ENCODE measurements at places on chromosomes 5 and 9.

- H3K36me3 ChIP-seq, result no peaks in the 10 kb centered on the region
- peaks cover 14% of the 10 kb centered on the region for H3K4me1 ChIP-seq
- H3K27me3 ChIP-seq, result peaks cover 14% of the 10 kb centered on the region
- DNase-seq, result peak; percentile 10
- H3K4me3 ChIP-seq, result peak overlapping the region; percentile 0
Observed at GRCh38 chr9:2623288-2624050, 1.9 kb downstream of the VLDLR start.

DNA sequence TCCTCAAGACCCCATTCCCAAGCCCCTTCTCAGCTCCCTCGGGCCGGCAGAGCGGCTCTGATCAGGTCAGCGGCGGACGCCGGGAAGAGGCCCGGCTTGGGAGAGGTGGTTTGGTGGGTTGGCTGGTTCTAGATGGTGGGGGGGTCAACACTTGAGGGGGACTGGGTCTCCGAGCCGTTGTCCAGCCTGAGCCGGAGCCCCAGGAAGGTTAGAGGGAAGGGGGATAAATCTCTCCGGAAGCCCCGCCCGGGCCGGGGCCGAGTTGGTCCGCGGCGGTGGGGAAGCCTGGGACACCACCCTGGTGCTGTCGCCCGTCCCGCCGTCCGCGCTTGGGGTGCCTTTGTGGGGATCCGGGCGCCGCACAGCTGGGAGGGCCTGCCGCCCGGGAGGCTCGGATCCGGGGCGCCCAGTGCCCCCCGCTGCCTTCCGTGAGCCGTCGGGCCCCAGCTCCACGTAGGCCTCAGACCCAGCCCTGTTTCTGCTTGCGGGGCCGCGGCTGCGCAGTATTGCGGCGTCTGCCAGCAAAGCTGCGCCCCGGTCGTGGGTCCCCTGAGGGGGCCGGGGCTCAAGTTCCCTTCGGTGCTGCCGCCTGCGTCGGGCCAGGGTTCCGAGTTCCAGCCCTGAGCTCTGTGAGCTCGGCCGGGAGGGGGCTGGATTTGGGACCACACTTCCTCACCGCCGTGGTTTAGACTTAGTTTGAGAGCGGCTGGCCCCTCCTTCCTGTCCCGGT, 542 bp upstream of the TRIM52 start:
- H3K27me3 ChIP-seq, result no peaks in the 10 kb centered on the region
- H3K4me1 ChIP-seq, result peaks cover 37% of the 10 kb centered on the region
- H3K36me3 ChIP-seq, result no peaks in the 10 kb centered on the region

- no peaks in the 10 kb centered on the region for H3K4me1 ChIP-seq
- H3K4me3 ChIP-seq, result no peak overlapping the region
- H3K36me3 ChIP-seq, result no peaks in the 10 kb centered on the region
Observed at GRCh38 chr5:73370640-73371583, 77.7 kb downstream of the FOXD1 start.

GRCh38 chr5:150644514-150644913, 4.1 kb downstream of the SYNPO start:
- no peak for DNase-seq
- peaks cover 27% of the 10 kb centered on the region for H3K4me1 ChIP-seq
- H3K4me3 ChIP-seq, result no peak overlapping the region

DNA sequence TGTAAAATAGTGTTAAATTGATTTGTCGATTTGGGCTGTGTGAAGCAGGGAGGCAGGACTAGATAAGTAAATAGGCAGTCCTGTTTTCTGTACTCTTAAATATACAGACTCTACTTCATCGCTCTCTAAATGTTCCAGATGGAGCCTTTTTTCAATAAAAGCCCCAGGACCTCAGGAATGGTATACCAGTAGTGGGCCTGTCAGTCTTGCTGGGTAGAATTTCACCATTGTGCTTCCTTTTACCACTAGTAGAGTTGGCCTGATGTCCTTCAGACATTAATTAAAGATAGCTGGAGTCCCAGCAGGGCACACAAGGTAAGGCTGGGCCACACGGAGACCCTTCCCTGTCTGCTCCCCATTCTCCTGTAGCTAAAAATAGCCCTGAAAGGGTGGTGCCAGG, 6.0 kb downstream of the SNX18 start:
- H3K4me3 ChIP-seq, result no peak overlapping the region
- H3K27ac ChIP-seq, result peak overlapping the region; percentile 41
- DNase-seq, result no peak

GRCh38 chr9:97075289-97075985, 36.5 kb upstream of the CTSV start:
- H3K36me3 ChIP-seq, result no peaks in the 10 kb centered on the region
- no peak overlapping the region for H3K4me3 ChIP-seq

DNA sequence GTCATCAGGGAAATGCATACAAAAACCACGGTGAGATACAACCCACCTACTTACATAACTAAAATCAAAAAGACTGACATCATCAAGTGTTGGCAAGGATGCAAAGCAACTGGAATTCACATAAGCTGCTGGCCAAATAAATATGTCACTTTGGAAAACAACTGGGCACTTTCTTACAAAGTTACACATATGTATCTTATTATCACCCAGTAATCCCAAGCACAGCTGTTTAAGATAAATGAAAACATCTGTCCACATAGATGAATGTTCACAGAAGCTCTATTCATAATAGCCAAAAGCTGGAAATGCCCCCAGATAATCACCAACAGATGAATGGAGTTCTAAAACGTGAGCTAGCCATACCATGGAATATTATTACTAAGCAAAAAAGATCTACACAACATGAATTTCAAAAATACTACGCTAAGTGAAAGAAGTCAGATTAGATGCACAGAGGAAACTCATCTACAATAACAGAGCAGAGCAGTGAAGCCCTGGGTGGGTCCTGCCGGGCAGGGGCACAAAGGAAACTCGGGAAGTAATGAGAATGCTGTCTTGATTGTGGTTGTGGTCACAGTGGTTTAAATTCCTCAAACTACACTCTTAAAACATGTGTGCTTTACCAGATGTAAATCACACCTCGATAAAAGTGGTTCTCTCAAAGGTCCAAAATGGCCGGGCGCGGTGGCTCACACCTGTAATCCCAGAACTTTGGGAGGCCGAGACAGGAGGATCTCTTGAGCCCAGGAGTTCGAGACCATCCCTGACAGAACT, 8.5 kb downstream of the CAMSAP1 start:
- no peaks in the 10 kb centered on the region for H3K27me3 ChIP-seq
- DNase-seq, result no peak
- no peaks in the 10 kb centered on the region for H3K4me1 ChIP-seq
- no peak overlapping the region for H3K27ac ChIP-seq
- H3K36me3 ChIP-seq, result no peaks in the 10 kb centered on the region
- no peak overlapping the region for H3K4me3 ChIP-seq

GRCh38 chr9:104993291-104993963, 65.5 kb upstream of the ABCA1 start:
- DNase-seq, result peak; percentile 63
- peak overlapping the region; percentile 98 for H3K27ac ChIP-seq
- no peak overlapping the region for H3K4me3 ChIP-seq
- H3K27me3 ChIP-seq, result no peaks in the 10 kb centered on the region
- H3K36me3 ChIP-seq, result no peaks in the 10 kb centered on the region

DNA sequence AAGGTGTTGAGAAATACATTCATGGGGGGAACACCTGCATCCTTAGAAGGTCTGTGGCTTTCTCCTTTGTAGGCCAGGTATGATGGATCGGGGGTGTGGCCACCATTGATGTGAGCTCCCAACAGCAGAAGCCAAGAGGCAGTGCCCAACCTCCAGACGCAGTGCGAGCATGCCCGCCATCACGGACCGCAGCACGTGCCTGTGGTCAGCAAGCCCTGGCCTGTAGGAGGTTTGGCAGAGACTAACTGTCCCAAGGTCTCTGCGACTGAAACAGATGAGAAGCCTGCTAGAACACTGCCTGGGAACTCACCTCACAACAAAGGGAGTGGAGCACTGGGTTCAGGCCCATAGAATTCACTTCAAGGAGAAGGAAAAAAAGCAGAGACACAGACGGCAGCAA, 31.9 kb upstream of the ZNF354A start:
- H3K27me3 ChIP-seq, result no peaks in the 10 kb centered on the region
- no peak overlapping the region for H3K27ac ChIP-seq
- no peak overlapping the region for H3K4me3 ChIP-seq
- DNase-seq, result no peak

- no peak overlapping the region for H3K27ac ChIP-seq
- no peaks in the 10 kb centered on the region for H3K27me3 ChIP-seq
- no peaks in the 10 kb centered on the region for H3K36me3 ChIP-seq
- H3K4me1 ChIP-seq, result no peaks in the 10 kb centered on the region
- DNase-seq, result no peak
Observed at GRCh38 chr5:120014535-120014934, 385.2 kb downstream of the FAM170A start.

DNA sequence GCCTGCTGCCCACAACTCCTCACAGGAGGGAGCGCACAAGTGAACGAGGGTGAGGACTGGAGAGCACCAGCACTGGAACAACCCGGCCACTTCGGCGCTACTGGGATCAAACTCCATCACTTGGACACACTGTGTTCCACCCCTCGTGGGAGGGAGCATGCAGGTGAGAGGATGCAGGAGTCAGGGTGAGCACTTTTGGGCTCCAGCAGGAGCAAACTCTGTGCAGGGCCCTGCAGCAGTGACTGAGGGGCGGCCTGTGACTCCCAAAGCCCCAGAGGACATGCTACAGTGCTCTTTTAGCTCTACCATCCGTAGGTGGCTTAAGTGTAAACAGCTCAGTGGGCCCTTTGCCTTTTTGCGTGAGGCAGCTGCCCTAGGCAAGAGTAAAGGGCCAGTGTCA, 4.4 kb upstream of the MOCS2 start:
- H3K4me3 ChIP-seq, result no peak overlapping the region
- H3K27ac ChIP-seq, result no peak overlapping the region
- no peaks in the 10 kb centered on the region for H3K27me3 ChIP-seq
- no peak for DNase-seq
- no peaks in the 10 kb centered on the region for H3K36me3 ChIP-seq

DNA sequence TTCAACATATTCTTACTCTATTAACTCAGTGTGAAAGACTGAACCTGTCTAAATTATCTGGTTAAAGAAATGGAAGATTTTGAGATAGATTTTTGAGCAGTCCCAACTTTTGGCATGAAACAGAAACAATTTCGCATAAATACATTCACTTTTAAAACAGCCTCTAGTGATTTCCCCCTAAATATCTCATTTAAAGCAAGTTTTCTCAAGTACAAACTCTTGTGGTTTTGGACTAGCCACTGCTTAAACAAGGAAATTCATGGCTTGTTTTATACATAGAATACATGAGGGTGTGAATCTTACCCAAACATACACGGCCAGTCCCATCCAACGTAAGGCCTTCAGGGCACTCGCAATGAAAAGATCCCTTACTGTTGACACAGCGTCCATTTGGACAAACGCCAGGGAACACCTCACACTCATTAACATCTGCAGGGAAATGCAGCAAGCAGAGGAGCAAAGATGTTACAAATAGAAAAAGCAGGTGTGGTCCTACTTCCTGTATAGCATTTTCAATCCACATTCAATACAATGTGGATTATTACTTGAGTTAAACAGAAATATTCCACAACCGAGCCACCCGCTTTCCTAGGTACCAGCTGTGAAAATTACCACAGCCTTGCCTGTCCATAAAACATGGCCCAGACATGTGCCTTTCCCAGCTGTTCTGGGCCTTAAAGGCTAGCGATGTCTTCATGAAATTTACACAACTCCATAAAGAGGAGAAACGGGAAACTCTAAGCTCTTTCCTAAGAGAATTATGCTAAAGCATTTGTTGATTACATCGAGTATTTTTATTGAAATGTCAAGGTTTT, 188.8 kb downstream of the FBN2 start:
- H3K4me3 ChIP-seq, result no peak overlapping the region
- H3K4me1 ChIP-seq, result no peaks in the 10 kb centered on the region
- no peak overlapping the region for H3K27ac ChIP-seq

DNA sequence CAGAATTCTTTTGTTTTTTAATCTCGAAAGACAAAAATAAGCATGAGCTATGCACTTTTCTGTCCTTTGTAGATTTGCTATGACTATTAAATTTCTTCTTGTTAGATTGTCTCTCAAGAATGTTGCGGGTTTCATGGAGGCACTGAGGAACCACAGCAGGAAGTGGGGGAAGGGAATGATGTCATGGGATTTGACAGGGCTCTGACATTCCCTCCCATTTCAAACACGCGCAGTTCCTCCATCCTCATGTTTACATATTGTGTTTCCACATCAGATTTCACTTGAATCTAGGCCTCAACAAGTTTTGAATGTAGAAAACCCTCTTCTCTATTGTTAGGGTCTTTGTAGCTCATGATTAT, 154.8 kb downstream of the PALM2AKAP2 start:
- no peaks in the 10 kb centered on the region for H3K4me1 ChIP-seq
- H3K27me3 ChIP-seq, result no peaks in the 10 kb centered on the region
- no peak overlapping the region for H3K27ac ChIP-seq
- DNase-seq, result no peak
- no peaks in the 10 kb centered on the region for H3K36me3 ChIP-seq
- no peak overlapping the region for H3K4me3 ChIP-seq

- peak within 1 kb of the TSS; percentile 69 for H3K27ac ChIP-seq
- H3K4me1 ChIP-seq, result no peaks in the 10 kb centered on the region
- H3K36me3 ChIP-seq, result no peaks in the 10 kb centered on the region
- no peak within 1 kb of the TSS for H3K4me3 ChIP-seq
Observed at GRCh38 chr9:5510360-5510931, at the start of gene PDCD1LG2. Gene PDCD1LG2, plus strand, starts transcription at chr9:5510531. Its CDS starts 12,016 bp downstream, at chr9:5522547.

GRCh38 chr5:56306433-56307150, 73.5 kb upstream of the ANKRD55 start:
- no peaks in the 10 kb centered on the region for H3K4me1 ChIP-seq
- no peaks in the 10 kb centered on the region for H3K36me3 ChIP-seq
- H3K27ac ChIP-seq, result no peak overlapping the region
- no peaks in the 10 kb centered on the region for H3K27me3 ChIP-seq
- H3K4me3 ChIP-seq, result no peak overlapping the region
- no peak for DNase-seq

DNA sequence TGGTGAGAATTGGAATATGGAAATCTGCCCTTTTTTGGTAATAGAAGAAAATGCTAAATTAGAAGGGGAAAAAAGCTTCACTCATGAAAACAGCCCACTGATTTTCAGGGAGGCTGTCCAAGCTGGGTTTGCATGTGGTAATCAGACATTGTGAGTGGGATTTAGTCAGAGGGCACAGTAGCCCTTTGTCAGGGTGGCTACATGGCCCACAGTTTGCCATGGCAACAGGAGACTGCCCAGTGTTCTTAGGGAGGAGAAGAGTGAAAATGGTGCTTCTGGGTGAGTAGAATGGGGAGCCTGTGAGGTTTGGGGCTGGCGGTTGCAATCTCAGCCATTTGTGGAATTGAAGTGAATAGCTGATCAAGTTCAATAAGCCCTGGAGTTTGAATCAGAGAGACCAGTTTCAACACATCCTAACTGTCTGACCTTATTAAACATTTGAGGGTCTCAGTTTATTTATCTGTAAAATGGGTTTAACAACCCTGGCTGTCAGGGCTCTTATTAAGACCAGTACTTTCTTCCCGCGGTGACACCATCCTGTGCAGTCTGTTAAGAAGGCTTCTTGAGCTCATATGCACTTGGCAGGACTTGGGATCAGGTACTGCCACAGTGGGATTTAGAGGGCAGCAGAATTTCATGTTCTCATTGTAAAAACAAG, 107.6 kb upstream of the TNC start:
- H3K36me3 ChIP-seq, result no peaks in the 10 kb centered on the region
- H3K27ac ChIP-seq, result no peak overlapping the region
- DNase-seq, result no peak
- no peak overlapping the region for H3K4me3 ChIP-seq
- H3K4me1 ChIP-seq, result no peaks in the 10 kb centered on the region
